Upper lobe of right lung (tissue), 1 donor: ENCODE measurements at places on chromosomes 6 and 20. TPM values are rescaled to one million over a fixed set of nuclear protein-coding genes. Genes with fewer than 3 reads are reported as not detected.

The ENPP5 gene
- 7.3 TPM for total RNA-seq

The MLN gene
- not detected for total RNA-seq

- no peaks in the 10 kb centered on the region for H3K27me3 ChIP-seq
- DNase-seq = peak; percentile 85
- H3K36me3 ChIP-seq = peaks cover 27% of the 10 kb centered on the region
- peaks cover 25% of the 10 kb centered on the region for H3K4me1 ChIP-seq
- peak overlapping the region; percentile 70 for H3K4me3 ChIP-seq
- peak overlapping the region; percentile 51 for H3K27ac ChIP-seq
These were observed 2.6 kb downstream of the CTSZ start for GRCh38 chr20:59004493-59004762.

DNA sequence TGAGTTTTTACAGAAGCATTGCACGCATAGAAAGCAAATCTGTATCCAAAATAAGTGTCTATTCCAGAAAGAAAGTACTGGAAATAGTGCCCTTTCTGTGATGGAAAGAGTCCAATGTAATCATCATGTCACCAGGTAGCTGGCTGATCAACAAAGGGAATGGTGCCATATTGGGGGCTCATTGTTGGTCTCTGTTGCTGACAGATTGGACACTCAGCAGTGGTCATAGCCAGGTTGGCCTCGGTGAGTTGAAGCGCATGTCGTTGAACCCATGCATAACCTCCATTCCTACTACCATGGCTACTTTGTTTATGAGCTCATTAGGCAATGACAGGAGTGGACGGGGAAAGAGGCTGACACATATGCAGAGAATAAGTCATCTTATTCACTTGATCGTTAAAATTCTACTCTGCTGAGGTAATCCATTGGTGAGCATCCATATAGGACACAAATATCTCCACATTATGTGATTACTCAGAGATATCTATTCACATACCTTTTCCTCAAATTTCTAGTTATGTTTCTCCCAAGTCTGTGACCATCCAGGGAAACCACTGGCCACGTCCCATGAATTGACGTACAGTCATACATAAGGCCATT, 560.5 kb downstream of the HAO1 start:
- no peaks in the 10 kb centered on the region for H3K27me3 ChIP-seq
- no peaks in the 10 kb centered on the region for H3K4me1 ChIP-seq
- no peak for DNase-seq
- H3K4me3 ChIP-seq = no peak overlapping the region

GRCh38 chr6:169862043-169862891, 110.8 kb downstream of the ERMARD start:
- H3K27me3 ChIP-seq = no peaks in the 10 kb centered on the region
- H3K4me1 ChIP-seq = peaks cover 6% of the 10 kb centered on the region
- no peak overlapping the region for H3K4me3 ChIP-seq
- no peaks in the 10 kb centered on the region for H3K36me3 ChIP-seq
- H3K27ac ChIP-seq = peak overlapping the region; percentile 36

The KHDC1L gene
- total RNA-seq = not detected

The TMEM170B gene
- 9.2 TPM for total RNA-seq
